ENCODE measurements at places on chromosomes 6 and 20. TPM values are rescaled to one million over a fixed set of nuclear protein-coding genes. Genes with fewer than 3 reads are reported as not detected.

Gene ETV7
- 0.33 TPM for total RNA-seq

Gene BPI
- 0.33 TPM for total RNA-seq

Gene PROKR2
- total RNA-seq: not detected

Gene GRIK2
- 1.1 TPM for total RNA-seq

Measured in mesangial cell (primary cell).